GM12878 (cell line): ENCODE measurements at places on chromosomes 7 and 10. TPM values are rescaled to one million over a fixed set of nuclear protein-coding genes. Genes with fewer than 3 reads are reported as not detected.

Gene TRIL
- total RNA-seq: not detected in 2 replicates

DNA sequence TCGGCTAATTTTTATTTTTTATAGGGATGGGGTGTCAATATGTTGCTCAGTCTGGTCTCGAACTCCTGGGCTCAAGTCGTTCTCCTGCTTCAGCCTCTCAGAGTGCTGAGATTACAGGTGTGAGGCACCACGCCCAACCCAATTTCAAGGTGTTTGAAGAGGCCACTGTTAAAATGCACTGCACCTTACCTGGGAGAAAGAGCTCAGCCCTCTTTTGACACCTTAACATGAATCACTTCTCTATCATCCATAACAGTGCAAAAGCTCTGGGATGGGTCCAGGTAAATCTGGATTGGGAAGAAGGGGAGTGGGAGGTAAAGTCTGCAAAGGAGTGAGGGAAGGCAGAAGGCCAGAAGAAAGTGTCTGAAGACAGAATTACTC lies 557 bp upstream of the ZNF282 start:
- DNase-seq: no peak

Gene GRM3
- total RNA-seq: 0.21 and 0.49 TPM in 2 replicates

Gene JCAD
- total RNA-seq: 0.13 and 0.28 TPM in 2 replicates

- DNase-seq: no peak
Observed at GRCh38 chr7:74452748-74453321, 871 bp upstream of the GTF2IRD1 start.

- no peak for DNase-seq
Observed at GRCh38 chr10:119849031-119849789, 23.4 kb downstream of the MCMBP start.

GRCh38 chr10:99590799-99591198 lies 29.4 kb downstream of the SLC25A28 start:
- DNase-seq: no peak

GRCh38 chr10:83955406-83955805 lies 183.9 kb upstream of the GHITM start:
- DNase-seq: no peak

Gene ICA1
- 2.9 and 3.0 TPM in 2 replicates for total RNA-seq

DNA sequence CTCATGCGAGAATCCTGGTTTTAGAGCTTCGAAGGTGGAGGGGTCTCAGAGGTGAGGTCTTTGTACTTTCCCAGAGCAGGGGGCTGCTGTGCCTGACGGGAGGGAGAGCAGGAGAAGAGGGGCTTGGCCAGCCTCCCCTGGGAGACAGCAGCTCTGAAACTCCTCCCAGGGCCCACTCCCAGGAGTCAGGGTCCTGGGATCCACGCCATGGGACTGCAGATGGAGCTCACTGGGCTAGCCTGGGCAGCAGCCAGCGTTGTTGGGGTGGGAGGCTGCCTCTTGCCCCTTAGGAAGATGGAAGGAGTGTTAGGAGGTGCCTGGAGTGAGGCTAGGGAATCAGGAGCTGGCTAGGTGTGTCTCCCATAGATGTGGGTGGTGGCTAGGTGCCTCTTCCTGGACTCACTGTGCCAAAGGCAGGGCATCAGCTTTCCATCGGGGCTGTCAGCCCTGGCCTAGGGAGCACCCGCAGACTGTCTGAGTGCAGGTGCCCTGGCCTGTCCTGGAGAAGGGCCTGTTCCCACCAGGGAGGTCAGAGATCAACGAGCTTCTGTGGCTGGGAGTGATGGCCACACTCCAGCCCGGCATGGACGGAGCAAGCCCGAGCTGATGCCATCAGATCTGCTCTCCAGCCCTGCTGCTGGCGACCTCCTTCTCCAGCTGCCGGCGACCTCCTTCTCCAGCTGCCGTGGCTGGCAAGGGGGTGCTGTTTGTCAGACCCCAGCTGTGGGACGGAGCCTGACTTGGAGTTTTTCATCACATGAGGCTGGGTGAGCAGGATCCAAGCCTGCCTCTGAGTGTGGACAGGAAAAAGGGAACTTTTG lies 111.3 kb downstream of the PTPN20 start:
- DNase-seq: no peak

GRCh38 chr10:101444058-101444898 lies 90.3 kb downstream of the BTRC start:
- DNase-seq: no peak

Gene RUFY2
- 5.4 and 6.2 TPM in 2 replicates for total RNA-seq

DNA sequence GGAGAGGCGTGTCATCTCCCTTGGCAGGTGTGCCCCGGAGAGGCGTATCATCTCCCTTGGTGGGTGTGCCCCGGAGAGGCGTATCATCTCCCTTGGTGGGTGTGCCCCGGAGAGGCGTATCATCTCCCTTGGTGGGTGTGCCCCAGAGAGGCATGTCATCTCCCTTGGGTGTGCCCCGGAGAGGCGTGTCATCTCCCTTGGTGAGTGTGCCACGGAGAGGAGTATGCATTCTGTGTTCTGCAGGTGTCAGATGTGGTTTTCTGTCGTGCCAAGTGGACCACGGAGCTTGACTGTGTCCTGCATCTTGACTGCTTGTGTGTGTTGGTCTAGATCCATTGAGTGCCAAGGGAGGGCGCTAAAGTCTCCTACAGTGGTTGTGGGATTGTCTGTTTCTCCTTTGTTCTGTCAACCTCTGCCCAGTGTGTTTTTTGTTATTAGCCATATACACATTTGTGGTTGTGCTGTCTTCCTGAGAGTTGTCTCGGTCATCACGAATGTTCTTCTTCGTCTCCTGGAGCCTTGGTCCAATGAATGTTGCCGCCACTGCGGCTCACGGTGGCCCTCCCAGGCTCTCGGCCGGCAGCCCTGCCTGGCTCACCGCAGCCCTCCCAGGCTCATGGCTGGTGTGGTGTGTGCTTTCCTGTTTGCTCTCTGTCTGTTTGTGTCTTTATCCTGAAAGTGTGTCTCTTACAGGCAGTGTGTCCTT lies 96.8 kb downstream of the INPP5A start:
- DNase-seq: no peak

GRCh38 chr7:15168489-15168888 lies 265.9 kb upstream of the DGKB start:
- DNase-seq: no peak

Gene CPA1
- total RNA-seq: 8.0 and 11.9 TPM in 2 replicates

DNA sequence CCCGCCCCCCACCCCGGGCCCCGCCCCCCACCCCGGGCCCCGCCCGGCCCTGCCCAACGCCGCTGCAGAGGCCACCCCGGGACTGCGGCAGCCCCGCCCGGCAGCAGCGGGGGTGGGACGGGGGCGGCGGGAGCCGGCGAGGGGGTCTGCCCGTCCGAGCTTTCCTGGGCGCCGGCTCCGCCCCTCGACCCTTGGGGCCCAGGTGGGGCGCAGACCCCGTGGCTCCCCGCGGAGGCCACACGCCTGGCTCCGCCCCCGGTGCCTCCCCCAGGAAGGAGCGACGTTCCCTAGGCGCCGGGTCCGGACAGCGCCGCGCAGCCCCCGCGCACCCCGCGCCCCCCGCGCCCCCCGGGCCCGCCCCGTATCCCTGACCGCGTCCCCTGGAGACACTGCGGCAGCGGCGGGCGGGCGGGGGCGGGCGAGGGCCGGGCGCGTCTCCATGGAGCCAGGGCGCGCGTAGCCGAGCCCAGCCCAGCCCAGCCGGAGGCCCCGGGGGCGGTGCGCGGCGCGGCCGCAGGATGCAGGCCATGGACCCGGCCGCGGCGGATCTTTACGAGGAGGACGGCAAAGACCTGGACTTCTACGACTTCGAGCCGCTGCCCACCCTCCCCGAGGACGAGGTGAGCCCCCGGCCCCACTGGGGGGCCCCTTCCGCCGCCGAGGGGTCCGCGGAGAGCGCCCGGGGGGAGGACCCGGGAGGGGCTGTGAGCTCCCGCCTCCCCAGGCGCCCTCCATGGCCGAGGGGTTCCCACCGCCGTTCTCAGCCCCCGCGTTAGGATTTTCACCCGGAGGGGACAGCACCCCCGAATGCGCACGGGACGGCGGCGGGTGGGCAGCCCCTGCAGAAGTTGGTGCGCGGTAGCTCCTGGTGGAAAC lies at the start of gene KNDC1:
KNDC1 (plus strand) TSS at position 270 of the 876 bp plus-strand sequence; CDS start at position 519, 249 bp downstream.
- no peak for DNase-seq

DNA sequence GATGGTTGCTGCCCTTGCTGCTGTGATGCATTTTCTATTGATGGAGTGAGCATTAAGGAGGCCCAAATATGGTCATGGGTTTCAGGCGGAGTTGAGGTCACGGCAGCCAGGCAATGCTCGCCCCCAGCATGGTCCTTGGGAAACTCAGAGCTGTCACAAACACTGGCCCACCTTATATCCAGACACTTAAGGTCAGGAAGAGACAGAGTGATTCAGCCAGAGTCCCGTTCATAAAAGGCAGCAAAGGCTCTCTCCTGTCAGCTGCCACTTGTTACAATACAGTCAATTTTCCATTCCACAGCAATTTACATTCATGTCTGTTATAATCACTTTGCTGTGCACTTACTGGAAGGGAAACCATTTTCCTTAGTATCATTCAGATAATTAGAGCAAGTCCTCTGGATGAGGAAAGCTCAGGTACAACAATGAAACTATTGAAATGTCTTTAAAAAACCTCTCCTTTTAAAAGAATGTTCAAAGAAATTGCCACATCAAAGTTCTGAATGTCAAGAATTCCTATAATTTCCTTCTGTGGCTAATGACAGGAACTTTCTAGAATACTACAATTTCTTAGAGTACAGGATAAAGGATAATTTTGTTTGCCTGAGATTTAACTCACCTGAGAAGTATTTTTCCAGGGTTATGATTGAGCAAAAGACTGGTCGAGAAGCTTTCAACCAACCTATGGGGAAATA lies 14.8 kb upstream of the ANKRD1 start:
- DNase-seq: no peak
